ENCODE measurements at places on chromosomes 7 and 10. TPM values are rescaled to one million over a fixed set of nuclear protein-coding genes. Genes with fewer than 3 reads are reported as not detected.

DKK1 gene
- polyA plus RNA-seq = not detected

GRCh38 chr7:129535896-129536295 lies 33.6 kb downstream of the SMKR1 start:
- H3K27ac ChIP-seq = no peak overlapping the region
- no peak for DNase-seq
- H3K4me3 ChIP-seq = no peak overlapping the region
- H3K4me1 ChIP-seq = no peaks in the 10 kb centered on the region
- peaks cover 7% of the 10 kb centered on the region for H3K27me3 ChIP-seq
- H3K36me3 ChIP-seq = no peaks in the 10 kb centered on the region

DNA sequence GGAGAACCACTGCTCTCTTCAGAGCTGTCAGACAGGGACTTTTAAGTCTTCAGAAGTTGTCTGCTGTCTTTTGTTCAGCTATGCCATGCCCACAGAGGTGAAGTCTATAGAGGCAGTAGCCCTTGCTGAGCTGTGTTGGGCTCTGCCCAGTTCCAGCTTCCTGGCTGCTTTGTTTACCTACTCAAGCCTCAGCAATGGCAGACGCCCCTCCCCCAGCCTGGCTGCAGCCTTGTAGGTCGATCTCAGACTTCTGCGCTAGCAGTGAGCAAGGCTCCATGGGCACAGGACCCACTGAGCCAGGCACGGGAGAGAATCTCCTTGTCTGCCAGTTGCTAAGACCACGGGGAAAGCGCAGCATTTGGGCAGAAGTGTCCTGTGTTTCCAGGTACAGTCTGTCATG lies 12.1 kb upstream of the CPA2 start:
- DNase-seq = no peak
- no peaks in the 10 kb centered on the region for H3K27me3 ChIP-seq
- H3K4me1 ChIP-seq = no peaks in the 10 kb centered on the region
- H3K27ac ChIP-seq = no peak overlapping the region

- no peaks in the 10 kb centered on the region for H3K27me3 ChIP-seq
- no peak overlapping the region for H3K4me3 ChIP-seq
- no peaks in the 10 kb centered on the region for H3K4me1 ChIP-seq
- DNase-seq = no peak
- no peak overlapping the region for H3K27ac ChIP-seq
Observed at GRCh38 chr10:5434017-5434753, 21.8 kb downstream of the NET1 start.

Measured in naive B cell (primary cell).